ENCODE measurements at places on chromosomes 13 and 19. TPM values are rescaled to one million over a fixed set of nuclear protein-coding genes. Genes with fewer than 3 reads are reported as not detected.

RFPL4A gene
- not detected for total RNA-seq

ZNF382 gene
- total RNA-seq = 12.0 TPM

ZNF492 gene
- 2.2 TPM for total RNA-seq

ELSPBP1 gene
- total RNA-seq = not detected

ZNF628 gene
- total RNA-seq = 10.2 TPM

TEX101 gene
- not detected for total RNA-seq

TMEM272 gene
- 0.29 TPM for total RNA-seq

PGLYRP2 gene
- total RNA-seq = not detected

GJB2 gene
- 0.26 TPM for total RNA-seq

IRGC gene
- not detected for total RNA-seq

ZNF426 gene
- total RNA-seq = 14.6 TPM

EDDM13 gene
- total RNA-seq = 2.9 TPM

RSPH6A gene
- total RNA-seq = 0.55 TPM

CPT1C gene
- 0.52 TPM for total RNA-seq

ZNF575 gene
- total RNA-seq = 3.7 TPM

PBX4 gene
- 34.1 TPM for total RNA-seq

LGI4 gene
- total RNA-seq = 0.13 TPM

SLC10A2 gene
- not detected for total RNA-seq

DNA sequence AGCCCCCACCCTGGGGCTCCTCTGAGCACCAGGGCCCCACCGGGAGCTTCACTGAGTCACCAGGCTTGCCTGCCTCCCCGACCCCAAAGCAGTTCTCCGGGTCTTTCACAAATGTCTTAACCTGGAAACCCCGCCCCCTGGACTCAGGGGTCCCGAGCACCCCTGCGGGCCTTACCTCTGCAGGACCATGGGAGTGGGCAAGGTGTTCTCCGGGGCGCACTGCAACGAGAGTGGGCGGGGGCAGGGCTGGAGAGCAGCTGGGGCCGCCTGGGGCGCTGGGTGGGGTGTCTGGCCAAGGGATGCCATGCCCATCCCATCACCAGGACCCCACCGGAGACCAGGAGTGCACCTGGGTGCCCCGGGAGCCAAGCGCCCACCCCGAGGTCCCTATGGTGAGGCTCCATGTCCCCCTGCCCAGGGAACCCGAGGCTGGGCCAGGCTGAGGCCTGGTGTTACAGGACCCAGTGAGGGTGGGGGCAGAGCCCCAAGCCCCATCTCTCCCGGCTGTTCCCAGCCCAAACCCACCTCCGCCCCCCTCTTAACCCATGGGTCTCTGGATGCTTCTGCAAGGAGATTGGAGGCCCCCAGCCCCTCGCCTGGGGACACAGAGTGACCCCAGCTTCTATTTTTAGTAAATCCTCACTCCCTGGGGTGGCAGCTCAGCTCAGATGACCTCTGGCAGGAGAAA is 10.9 kb downstream of the MKNK2 start:
- DNase-seq = peak; percentile 22

- DNase-seq = no peak
Observed at GRCh38 chr13:111541752-111542529, 221.5 kb downstream of the TEX29 start.

GRCh38 chr19:48835734-48836088 is 580 bp downstream of the HSD17B14 start:
- peak; percentile 97 for DNase-seq

DNA sequence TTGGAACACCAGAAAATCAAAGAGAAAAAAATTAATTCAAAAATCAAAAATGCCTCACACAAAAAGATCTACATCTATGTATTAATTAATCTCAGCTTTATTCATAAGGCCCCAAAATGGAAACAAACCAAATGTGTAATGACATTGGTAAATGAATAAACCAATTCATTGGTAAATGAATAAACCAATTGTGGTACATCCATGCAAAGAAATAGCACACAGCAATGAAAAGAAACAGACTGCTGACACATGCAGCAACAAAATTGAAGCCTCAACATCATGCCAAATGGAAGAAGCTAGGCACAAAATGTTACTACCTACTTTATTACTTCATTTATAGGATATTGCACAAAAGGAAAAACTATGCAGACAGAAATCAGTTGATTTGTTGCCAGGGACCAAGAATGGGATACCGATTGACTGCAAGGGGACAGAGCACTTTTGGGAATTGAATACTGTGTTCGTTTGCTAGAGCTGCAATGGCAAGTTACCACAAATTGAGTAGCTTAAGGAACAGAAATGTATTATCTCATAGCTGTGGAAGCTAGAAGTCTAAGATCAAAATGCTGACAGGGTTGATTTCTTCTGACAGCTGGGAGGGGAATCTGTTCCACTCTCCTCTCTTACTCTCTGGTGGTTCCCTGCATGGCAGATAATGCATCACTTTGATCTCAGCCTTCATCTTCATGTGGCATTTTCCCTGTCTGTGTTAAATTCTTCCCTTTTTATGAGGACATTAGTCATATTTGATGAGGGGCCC is 252.8 kb downstream of the RFC3 start:
- no peak for DNase-seq

- no peak for DNase-seq
Observed at GRCh38 chr13:79662882-79663281, 181.9 kb downstream of the NDFIP2 start.

DNA sequence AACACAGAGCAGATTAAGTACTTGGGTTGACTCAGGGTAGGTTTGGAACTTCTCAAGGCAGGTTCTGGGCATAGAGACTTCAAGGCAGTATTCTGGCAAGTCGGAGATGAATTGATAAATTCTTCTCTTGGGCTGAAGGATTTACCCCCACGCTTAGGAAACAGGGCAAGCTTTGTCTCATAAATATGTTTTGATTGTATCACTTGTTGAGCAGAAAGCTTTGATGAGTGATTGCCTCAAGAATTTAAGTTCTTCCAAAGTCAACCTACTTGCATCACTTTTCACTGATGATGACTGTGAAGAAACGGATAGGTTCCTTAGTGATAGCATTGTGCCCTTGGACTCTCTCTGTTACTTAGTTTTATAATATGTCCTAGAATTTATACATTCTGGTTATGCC is 258.6 kb upstream of the DACH1 start:
- no peak for DNase-seq

DNA sequence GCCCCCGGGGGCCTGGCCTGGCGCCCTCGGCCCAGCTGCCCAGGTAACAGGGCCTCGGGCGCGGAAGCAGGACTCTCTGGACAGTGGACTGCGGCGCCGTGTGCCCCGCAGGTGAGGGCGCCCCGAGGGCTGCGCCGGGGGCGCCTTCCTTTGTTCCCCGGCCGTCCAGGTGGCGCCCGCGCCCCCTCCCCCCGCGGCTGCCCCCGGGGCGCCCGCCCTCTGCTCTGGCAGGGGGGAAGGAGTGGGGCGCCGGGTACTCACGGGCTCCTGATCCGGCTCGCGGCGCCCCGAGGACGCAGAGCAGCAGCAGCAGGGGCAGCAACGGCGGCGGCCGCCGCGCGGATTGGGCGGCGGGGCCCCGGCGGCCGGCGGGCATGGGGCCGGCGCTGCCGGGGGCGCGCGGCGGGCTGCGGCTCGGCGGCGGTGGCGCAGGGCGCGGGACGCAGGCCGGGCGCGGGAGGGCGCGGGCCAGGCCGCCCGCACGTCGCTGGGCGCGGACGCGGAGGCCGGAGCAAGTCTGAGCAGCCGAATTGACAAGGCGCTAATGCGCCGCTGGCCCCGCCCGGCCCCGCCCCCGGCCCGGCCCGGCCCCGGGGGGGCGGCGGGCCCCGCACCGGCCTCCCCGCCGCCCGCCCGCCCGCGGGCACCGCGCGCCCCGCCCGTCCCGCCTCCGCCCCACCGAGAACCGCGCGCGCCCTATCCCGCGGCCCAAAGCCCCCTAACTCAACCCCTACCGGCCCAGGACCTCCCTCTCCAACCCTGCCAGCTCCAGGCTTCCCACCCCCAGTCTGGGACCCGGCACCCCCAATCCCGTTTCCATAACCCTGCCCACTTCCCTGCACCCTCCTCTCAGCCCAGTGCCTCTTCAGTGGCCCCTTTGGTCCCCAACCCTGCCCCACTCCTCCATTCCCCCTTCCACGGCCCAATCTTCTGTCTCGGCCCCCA is at the start of gene CRLF1:
Gene CRLF1 (minus strand): TSS at position 519 of the 945 bp plus-strand sequence. CDS start 143 bp downstream, at position 376.
- no peak for DNase-seq

DNA sequence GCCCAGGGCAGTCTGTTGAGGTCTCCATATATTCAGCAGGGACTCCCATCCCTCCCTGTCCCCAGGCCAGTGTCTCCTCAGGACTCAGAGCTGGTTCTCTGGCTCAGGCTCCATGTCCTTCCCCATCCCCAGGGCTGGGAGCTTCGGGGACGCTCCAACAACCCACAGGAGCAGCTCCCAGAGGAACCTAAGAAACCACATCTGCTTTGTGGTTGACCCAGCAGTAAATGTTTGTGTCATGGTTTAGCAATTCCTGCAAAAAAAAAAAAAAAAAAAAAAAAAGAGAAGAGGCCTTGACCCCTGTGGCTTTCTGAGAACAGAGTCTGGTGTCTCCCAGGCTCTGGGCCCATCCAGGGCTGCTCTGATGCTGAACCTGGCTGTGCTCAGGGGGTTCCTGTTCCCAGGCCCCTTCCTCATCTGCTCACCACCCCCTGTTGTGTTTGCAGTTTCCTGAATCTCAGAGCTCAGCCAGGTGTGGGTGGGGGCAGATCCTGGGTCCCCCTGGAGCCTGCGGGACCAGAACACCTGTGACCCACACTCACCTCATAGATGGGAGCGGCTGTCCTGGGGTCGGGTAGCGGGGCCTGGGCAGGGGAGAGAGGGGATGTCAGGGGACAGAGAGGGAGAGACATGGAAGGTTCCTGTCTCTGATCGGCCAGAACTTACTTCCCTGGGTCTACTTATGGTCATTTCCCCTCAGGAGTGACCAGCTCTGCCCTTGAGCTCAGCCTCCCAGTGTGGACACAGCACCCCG is 25.2 kb upstream of the CEACAM1 start:
- no peak for DNase-seq

DNA sequence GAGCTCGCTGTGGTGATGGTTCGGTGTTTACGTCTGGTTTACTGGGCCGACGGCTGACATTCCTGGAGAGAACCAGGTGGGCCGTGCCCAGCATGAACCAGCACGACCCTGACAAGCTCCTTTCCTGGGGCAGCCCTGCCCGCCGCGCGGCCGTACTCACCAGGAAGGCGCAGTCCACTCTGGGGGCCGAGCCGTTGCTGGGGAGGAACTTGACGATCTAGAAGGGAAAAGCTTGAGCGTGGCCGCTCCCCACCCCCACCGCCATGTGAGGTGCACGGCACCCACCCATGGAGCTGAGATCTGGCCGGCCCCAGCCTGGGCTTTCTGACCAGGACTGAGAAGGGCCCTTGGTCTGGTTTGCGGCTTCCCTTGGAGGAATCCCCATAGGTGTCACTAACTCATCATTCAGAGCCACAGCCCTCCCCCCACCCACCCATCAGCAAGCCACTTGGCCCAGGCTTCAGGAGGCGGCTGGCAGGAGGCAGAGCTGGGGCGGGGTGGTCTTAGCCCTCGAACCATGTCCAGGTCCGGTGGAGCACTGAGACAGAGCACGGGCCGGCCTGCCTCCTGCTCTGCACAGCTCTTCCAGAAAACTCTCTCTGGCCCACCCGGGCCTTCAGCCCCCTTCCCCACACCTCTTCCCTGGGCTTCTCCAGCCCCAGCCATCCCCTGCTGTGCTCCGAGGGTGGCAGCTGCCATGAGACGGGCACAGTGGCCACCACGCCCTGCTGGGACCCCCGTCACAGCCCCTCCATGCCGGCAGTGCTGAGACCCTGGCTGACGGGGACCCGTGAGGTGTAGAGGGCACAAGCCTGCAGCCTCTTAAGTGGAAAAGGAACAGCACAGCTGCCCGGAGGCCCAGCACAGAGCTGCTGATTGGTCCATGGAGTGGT is 6.2 kb downstream of the ATP4B start:
- DNase-seq = no peak

- DNase-seq = no peak
Observed at GRCh38 chr13:112970552-112971287, 1.7 kb downstream of the MCF2L start.

GRCh38 chr13:33099860-33100259 is 83.6 kb downstream of the KL start:
- DNase-seq = no peak

DNA sequence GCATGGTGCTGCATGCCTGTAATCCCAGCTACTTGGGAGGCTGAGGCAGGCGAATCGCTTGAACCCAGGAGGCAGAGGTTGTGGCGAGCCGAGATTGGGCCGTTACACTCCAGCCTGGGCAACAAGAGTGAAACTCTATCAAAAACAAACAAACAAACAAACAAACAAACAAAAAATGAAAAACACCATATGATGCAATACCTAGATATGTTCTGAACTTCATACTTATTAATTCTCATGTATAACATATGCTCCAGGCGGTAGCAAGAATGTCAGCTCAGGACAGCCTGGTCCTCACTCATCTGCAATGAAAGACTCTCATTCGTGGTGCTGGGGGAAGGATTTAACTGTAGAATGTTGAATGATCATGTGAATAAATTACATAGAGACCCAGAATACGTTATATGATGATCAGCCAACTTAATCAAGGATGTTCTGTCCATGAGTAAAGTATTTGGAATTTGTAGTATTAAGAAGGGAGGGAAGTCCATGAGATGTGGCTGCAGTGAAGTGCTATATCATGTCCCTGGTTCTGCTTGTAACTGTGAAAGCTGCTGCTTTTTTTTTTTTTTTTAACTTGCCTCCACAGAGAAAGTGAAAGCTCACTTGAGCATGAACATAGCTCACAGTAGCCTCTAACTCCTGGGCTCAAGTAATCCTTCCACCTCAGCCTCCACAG is 206.8 kb downstream of the UQCRFS1 start:
- DNase-seq = no peak

- no peak for DNase-seq
Observed at GRCh38 chr13:100130092-100130491, 41.2 kb downstream of the PCCA start.

- no peak for DNase-seq
Observed at GRCh38 chr19:51547397-51548212, 16.1 kb upstream of the SIGLEC6 start.

DNA sequence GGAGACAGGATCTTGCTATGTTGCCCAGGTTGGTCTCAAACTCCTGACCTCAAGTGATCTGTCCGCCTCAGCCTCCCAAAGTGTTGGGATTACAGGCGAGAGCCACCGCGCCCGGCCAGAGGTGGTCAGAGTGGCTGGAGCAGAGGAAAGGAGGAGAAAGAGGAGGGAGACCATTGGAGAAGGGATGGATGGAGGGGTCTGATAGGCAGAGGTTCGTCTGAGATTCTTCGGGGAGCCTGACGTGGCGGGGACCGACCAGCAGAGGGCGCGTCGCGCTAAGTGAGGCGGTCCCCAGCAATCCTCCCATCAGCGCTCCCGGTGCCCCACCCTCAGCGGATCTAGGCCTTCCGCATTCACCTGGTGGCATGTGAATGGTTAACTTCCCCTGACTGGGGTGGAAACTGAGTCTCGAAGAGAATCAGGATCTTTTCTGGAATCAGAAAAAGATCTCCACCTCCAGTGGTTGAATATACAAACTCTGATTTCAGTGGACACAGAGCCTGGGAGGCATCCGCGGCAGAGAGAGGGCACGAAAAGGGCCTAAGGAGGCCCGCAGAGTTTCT is 8.8 kb downstream of the GTPBP3 start:
- peak; percentile 84 for DNase-seq
